Thoracic aorta (tissue), 2 donors: ENCODE measurements at places on chromosomes 5 and 9.

- DNase-seq, result no peak
Measured at GRCh38 chr9:111815285-111816070, 20.7 kb upstream of the SHOC1 start.

DNA sequence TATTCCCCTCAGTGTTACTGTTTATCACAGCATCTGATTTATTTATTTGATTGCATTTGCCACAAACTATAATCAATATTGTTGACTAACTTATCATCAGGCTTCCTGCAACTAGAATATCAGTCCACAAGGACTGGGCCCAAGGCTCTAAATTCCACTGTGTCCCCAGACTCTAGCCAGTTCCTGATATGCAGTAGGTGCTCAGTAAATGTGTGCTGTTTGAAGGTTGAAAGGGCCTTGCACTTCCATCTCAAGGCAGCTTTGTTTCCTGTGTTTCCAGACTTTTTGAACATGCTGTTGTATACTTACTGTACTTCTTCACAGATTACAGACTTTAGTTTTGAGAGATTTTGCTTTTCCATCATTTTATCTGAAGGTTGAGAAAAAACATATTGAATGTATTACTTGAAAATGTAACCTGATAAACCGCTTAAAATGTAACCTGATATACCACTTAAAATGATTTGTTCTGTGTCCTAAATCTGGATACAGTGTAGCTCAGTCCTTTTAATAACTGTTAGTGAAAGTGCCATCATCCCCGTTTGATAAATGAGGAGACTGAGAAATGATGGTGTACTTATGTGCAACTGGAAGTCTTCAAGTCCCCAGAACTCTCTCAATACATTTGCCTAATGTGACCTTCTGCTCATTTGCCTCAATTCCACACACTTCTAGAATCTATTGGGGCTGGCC, 18.7 kb downstream of the KIAA1191 start:
- DNase-seq, result no peak

DNA sequence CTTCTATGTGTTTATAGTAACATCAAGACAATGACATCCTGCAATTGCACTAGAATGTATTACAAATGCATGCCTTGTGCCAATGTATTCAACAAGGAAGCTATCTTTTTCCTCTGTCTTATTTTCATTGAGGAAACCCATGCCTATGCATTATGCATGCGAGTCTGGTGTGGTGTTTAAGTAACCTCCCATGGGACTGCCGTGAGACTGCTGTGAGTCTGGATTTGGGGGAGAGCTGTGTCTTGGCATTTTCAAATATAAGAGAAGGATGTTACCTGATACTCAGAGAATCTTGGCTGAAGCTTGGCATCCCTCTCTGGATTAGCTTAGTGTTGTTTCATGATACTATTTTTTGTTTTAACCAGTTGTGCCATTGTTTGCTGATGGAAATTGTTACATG, 98.3 kb downstream of the F2RL2 start:
- no peak for DNase-seq

GRCh38 chr5:128424646-128425045, 113.4 kb downstream of the FBN2 start:
- no peak for DNase-seq

- DNase-seq, result no peak
Measured at GRCh38 chr9:14935106-14935751, 25.0 kb upstream of the FREM1 start.

GRCh38 chr9:116646661-116647514, 40.2 kb upstream of the TRIM32 start:
- no peak for DNase-seq

DNA sequence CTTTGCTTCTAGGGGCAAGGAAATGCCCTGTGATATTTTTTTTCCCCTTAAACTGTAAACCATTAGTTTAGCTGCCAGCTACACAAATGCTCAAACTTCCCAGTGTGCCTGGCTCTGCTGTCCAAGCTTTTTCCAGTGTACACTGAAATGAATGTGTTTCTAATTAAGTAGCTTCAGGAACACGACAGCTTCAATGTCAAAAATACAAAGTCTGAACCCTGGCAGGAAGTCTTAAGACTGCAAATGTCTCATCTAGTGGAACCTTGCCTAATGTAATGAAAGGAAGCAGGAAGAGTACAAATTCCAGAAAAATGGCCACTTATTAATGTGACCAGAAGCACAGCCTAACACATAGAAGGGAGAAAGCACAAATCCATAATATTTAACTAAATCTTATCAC, 255.2 kb downstream of the CRB2 start:
- DNase-seq, result no peak

- no peak for DNase-seq
Measured at GRCh38 chr5:174573221-174573994, 151.0 kb upstream of the MSX2 start.

GRCh38 chr5:42632354-42632900, 124.2 kb upstream of the CCDC152 start:
- DNase-seq, result no peak

- DNase-seq, result no peak
Measured at GRCh38 chr9:25557645-25558300, 120.5 kb downstream of the TUSC1 start.

DNA sequence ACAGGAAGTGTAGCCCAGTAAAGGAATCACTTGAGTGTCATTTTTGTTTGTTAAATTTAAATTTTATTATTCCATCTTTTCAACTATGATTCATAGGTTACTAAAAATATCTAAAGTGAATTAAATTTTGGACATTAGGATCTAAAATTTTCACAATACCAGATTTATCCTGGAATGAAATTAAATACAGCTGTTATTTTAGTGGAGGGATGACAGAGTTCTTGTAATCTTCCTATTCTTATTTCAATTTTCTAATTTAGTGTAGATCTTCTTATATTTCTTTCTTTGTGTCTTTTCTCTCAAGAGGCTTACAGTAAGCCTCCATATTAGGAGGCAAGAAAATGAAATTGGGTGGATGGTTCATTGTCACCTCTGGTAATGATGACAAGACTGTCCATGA, 167.9 kb upstream of the TNC start:
- DNase-seq, result no peak

GRCh38 chr5:6692906-6693305, 20.3 kb upstream of the TENT4A start:
- no peak for DNase-seq

DNA sequence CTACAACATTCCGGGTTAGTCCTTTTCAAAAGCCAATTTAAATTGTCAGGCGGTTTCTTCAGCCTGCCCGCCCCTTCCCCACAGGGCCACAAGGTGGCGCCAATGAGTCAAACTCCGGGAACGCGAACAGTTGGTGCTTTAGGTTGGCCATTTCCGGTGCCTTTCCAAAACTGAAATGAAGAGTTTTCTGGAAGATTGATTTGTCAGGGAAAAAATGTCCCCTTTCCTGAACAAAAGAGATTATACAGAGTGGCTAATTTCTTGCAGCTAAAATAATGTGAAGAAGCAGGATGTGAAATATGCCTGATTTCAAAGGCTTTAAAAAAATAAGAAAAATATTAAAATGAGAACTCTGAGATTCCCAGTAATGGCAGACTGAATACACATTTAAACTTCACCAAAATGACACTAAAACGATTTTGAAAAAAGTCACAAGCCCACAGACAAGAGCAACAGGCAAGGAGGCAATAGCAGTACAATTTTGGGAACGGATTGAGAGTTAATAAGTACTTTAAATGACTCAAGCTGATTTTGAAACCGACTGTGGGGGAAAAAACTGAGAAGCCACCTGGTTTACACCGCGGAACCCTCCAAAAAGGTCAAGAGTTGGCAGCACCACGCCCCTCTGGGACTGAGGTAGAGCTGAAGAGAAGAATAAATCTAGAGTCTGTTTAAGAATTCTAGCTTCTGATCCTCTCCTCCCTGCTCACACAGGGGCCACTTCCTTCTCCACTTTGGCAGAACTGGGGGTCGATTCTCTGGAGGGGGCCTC, 45.7 kb downstream of the SLC46A2 start:
- DNase-seq, result no peak

DNA sequence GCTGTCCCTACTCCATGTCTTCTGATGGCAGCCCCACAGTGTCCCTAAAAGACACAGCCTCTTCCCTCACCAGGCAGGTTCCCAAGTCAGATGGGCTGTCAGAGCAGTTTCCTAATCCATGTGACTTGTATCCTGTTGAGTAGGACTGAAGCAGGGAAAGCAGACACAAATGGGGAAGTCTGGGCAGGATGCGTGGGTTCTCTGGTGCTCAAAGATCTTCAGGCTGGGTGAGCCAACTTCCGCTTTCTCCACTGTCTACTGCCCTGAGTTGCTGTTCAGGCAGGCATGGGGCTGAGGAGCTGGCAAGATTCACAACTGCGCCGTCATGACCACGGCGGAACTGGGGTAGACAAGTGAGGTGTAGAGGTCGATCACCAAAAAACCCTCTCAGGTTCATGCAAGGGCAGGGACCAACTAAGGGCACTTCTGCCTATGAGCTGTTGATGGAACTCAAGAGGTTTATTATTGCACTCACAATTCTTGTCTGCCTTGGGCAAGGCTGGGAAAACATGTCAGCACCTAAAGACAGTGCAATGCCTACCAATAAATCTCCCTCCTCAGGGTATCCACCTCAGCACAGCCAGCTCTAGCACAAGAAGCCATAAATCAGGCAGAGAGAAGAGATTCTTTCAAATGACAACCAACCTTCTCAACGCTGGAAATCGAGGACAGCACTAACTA, 83.4 kb downstream of the RAPGEF1 start:
- DNase-seq, result peak; percentile 15

- DNase-seq, result no peak
Measured at GRCh38 chr5:170011751-170012150, 31.5 kb upstream of the INSYN2B start.

DNA sequence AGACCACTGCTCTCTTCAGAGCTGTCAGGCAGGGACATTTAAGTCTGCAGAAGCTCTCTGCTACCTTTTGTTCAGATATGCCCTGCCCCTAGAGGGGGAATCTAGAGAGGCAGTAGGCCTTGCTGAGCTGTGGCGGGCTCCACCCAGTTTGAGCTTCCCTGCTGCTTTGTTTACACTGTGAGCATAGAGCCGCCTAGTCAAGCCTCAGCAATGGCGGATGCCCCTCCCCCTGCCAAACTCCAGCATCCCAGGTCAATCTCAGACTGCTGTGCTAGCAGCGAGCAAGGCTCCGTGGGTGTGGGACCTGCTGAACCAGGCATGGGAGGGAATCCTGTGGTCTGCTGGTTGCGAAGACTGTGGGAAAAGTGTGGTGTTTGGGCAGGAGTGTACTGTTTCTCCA, 59.9 kb downstream of the CAVIN4 start:
- no peak for DNase-seq

- DNase-seq, result no peak
Measured at GRCh38 chr5:175749591-175749990, 91.7 kb downstream of the HRH2 start.

GRCh38 chr5:69512740-69513260, 20.2 kb downstream of the OCLN start:
- no peak for DNase-seq

- no peak for DNase-seq
Measured at GRCh38 chr5:137760719-137761516, 6.8 kb upstream of the HNRNPA0 start.

- no peak for DNase-seq
Measured at GRCh38 chr5:72034770-72035169, 72.5 kb upstream of the MAP1B start.

DNA sequence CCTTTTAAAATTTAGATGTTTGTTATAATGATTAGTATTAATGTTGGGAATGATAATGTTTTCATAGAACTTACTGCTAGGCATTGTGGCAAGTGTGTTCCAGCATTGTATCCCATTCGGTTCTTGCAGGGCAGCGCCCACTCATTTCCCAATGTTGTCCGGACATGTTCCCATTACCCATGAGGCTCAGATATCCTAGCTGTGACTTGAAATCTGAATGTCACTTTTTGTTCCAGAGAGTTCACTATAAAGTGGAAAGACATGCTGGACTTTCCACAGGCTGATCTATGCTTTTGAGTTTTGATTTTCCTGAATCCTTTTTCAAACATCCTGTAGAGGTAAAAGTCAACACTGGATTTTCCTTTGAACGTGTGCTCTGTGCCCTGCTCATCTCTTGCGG, 329.1 kb downstream of the MARCHF11 start:
- DNase-seq, result no peak

GRCh38 chr5:157611571-157612476, 36.2 kb upstream of the ADAM19 start:
- DNase-seq, result no peak

DNA sequence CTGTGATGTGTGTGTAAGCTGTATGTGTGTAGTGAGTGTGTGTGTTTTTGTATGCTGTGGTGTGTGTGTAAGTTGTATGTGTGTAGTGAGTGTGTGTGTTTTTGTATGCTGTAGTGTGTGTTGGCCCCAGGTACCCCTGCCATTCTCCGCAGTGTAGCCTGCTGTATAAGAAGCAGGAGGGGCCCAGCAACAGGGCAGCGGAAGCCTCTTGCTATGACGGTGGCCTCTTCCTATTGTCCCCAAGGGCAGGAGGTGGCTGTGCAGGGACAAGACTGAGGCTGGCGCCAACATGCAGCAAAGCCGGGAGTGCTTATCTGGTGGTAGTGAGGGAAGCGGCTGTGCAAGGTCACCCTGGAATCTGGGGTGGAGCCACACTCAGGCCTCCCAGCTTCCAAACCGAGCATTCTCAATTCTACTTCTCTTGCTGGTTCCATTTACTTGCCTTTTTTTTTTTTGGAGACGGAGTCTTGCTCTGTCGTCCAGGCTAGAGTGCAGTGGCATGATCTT, 5.1 kb downstream of the SPAAR start:
- no peak for DNase-seq

- no peak for DNase-seq
Measured at GRCh38 chr9:113361304-113362018, 12.1 kb downstream of the BSPRY start.

GRCh38 chr9:29339387-29339786, 1766.1 kb upstream of the C9orf72 start:
- DNase-seq, result no peak

DNA sequence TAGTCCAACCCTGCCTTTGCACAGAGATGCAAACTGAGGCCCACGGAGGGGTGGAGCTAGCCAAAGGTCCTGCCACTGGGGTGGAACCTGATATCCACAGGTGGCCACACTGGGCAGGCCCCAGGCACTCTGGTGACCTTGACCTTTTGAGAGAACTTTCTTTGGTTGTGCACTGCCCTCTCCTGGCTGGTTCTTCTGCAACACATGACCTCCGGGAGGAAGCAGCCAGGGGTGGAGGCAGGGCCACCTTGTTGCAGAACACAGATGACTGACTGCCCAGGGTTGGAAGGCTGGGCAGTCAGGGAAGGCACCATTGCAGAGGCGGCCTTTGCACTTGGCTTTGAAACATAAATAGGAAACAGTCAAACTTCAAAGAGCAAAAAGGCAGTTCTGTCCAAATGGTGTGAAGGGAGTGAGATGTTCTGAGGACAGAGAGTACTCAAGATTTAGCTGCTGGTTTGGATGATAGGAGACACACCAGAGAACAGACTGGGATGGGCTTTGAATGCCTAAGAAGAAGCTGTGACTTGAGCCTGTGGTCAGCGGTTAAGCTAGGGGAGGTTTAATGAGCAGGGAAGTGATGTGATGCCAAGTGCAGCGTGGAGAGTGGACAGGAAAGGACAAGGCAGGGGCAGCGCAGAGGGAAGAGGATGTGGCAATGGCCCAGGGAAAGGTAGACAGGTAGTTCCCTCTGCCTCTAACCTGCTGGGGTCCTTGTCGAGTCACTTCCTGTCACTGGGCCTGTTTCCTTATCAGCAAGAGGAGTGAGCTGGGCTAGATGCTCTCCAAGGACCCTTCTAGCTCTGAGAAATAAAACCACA, 6.8 kb upstream of the TCOF1 start:
- peak; percentile 10 for DNase-seq

- DNase-seq, result no peak
Measured at GRCh38 chr5:160843240-160843639, 8.8 kb downstream of the ATP10B start.

- no peak for DNase-seq
Measured at GRCh38 chr5:78985116-78985724, at the start of gene ARSB. TSS of gene ARSB (minus strand) at chr5:78985310. CDS start at chr5:78985248, 62 bp downstream.

- DNase-seq, result no peak
Measured at GRCh38 chr5:11400316-11400715, 503.9 kb downstream of the CTNND2 start.
